ENCODE measurements at places on chromosomes 1 and 21.

- DNase-seq, result no peak
These were observed 759.8 kb downstream of the ADGRL2 start for GRCh38 chr1:82560566-82560965.

- no peak for DNase-seq
These were observed 141.6 kb upstream of the NBPF11 start for GRCh38 chr1:148293651-148294050.

DNA sequence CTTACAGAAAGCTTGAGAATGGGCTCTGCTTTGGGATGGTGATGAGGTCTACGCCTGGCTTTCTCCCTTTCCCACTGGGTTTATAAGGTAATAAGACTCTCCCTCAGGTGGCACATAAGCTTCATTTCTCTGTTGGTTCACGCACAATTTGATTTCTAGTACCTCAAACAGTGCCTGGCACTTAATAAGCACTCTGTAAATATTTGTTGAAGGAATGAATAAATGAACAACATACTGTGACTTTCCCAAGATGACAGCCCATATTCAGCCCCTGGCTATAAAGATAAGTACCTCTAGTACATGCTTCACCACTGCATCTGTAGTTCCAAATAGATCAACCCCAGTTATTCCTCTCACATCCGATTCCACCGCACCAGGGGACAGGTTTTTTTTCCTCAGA lies 17.8 kb downstream of the COPA start:
- peak; percentile 98 for DNase-seq

DNA sequence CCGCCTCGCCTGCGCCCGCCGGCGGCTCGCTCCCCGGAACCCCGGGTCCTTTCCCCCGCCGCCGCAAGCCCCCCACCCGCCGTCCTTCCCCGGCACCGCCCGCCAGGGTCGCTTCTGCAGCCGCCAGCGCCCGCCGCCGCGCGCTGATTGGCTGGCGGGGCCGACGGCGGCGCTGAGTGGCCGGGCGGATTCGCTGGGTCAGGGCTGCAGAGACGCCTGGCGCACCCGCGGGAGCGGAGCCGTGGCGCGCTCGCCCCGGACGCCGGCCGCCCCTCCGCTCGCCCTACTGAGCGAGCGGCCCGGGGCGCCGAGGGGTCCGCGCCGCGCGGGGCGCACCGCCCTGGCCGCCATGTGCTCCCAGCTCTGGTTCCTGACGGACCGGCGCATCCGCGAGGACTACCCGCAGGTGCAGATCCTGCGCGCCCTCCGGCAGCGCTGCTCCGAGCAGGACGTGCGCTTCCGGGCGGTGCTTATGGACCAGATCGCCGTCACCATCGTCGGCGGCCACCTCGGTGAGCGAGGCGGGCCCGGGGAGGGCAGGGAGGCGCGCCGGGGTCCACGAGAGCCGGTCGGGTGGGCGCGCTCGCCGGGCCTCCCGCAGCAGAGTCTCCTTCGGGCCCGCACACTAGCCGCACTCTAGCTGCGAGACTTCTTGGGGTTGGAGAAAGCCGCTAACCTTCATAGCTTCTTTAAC lies at the start of gene RIMKLA:
TSS of gene RIMKLA (plus strand) at position 207 of the 694 bp plus-strand sequence. CDS start at position 350, 143 bp downstream.
- peak; percentile 81 for DNase-seq

GRCh38 chr1:163357378-163357777 lies 35.6 kb downstream of the NUF2 start:
- no peak for DNase-seq

DNA sequence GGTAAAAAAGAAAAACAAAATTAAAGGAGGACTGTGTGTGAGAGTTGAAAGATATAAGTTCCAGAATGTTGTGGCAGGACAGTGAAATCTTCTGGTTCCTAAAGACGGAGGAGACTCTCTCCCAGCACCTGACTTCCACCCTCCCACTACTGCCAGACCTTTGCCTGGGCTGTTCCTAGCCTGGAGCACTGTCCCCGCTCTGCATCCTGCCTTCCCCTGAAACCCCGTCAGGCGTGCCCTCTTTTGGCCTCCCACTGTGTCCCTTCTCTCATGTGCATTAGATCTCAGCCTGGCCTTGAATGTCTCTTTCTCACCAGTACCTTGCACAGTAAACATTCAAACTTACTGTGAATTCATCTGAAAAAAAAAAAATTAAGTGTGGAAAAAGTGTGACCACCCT lies 74.1 kb downstream of the VPS26C start:
- no peak for DNase-seq

- DNase-seq, result no peak
These were observed 15.0 kb downstream of the IFNAR2 start for GRCh38 chr21:33244779-33245105.

GRCh38 chr1:228937851-228938536 lies 202.7 kb downstream of the RHOU start:
- no peak for DNase-seq

DNA sequence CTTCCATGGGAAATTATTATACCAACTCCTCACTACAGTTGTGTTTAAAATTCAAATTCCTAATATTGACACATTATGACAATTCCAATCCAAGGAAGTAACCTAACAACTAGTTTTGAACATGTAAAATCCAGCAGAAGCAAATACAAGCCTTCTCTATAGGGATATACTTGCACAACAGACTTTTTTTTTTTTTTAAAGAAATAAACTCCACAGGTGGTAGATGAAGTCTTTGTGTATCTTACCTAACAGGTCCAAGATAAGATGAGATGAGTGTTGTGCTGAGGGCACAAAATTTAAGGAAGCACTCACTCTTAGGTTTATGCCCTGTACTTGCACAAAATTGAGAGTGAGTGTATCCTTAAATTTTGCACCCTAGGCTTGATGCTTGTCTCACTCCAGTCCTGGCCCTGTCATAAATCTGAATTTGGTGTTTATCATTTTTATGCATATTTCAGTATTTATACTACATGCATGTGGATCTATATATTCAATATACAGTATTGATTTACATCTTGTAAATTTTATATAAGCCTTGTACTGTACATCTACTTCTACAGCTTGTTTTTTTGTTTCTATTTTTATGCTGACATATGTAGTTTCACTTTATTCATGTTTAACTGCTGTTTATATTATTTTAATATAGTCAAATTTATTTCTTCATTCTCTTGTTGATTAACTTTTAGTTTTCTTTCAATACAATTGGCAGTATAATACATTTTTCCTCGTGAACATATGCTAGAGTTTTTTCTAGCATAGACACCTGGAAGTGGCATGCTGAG lies 60.6 kb upstream of the RGL1 start:
- no peak for DNase-seq

GRCh38 chr1:11648039-11648438 lies 6.2 kb downstream of the FBXO2 start:
- DNase-seq, result no peak

GRCh38 chr1:108117945-108118902 lies 81.9 kb downstream of the SLC25A24 start:
- no peak for DNase-seq

- no peak for DNase-seq
These were observed 237.7 kb upstream of the CACYBP start for GRCh38 chr1:174761901-174762585.

GRCh38 chr1:151444783-151445177 lies 14.5 kb downstream of the POGZ start:
- no peak for DNase-seq

DNA sequence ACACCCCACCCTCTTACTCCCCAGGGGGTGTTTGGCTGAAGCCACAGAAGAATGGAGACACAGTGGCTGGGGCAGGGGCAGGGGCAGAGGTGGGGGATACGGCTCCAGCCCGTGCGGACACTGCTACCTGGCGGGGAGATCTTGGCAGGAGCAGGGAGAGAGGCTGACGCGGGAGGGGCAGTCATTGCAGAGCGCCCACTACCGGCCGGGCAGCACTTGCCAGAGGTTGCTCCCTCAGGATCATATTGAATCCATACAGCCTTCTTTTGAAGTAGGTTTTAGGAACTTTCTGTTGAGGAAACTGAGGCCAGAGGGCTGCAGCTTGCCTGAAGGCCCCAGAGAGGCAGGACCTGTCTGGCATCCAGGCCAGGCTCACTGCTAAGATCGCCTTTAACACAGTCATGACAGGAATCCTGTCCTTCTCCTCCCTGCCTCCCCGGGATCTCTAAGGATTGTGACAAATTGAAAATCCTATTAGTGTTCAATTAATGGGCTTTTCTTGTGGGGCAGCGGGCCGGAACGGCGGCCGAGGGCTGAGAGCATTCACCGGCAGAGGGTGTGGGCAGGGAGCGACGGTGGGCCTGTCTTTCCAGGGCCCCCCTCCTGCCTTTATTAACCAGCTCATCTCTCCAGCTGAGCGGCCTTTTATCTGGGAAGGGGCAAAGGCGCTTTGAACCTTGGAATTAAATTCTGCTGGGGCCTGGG lies 65.5 kb upstream of the WNT4 start:
- no peak for DNase-seq

- no peak for DNase-seq
These were observed 329.4 kb upstream of the CHRM3 start for GRCh38 chr1:239056940-239057339.

DNA sequence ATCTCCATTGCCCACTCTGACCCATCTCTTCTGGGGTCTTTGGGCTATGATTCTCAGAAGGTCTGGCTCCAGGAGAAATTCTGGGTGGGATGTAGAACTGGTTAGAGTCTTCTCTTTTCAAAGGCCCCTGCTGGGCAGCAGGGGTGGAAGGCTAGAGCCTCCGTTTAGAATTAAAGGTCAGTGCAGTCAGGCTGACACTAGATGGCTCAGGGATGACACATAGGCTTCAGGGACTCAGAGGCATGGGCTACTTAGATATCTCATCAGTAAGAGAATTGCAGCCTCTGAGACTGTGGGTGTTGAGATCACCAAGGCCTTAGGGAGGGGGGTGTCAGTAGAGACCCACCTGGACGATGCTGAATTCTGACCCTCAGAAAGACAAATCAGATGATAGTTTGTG lies 12.6 kb upstream of the PPM1J start:
- no peak for DNase-seq

DNA sequence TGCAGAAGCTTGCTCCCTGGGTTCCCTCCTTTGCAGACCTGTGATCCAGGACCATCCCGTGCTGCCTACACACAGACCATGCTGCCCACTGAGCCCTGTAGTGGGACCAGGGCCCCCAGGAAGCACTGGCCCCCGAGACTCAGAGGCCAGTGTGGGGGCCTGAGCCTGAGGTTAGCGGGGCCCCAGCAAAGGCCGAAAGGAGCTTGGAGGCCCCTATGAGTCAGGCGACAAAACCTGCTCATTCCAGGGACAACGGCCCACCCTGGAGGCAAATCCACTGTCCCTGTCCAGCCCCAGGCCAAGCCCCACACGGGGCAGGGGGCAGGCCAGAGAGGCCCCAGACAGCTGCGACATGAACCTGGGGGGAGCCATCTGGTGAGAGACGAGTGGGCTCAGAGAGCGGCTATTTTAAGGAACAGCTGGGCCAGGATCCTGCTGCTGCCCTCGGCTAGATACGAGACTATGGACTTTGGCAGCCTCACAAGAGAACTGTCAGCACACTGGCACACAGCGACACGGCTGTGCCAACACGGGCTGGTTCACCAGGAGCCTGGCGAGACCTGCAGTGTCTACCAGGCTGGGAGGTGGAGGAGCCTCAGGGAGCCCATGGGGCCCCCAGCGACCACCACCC lies 74.7 kb downstream of the ARHGEF16 start:
- DNase-seq, result no peak

GRCh38 chr1:58584082-58584895 lies 7.2 kb upstream of the TACSTD2 start:
- DNase-seq, result no peak

DNA sequence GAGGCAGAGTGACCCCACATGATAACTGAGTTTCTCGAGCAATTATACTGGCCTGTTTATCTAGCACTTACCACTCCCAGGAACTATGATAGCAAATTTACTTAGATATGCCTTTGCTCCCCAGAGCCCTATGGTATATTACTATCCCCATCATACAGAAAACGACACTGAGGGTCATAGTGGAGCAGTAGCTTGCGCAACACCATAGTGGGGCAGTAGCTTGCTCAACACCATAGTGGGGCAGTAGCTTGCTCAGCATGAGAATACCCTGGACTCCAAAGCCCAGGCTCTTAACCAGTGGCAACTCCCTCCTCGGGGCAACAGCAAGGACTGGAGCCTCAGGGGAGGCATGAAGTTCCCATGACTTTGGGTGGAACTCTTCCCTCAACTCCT lies 211.9 kb downstream of the NPHP4 start:
- no peak for DNase-seq
